ENCODE measurements at places on chromosomes 6 and 20. TPM values are rescaled to one million over a fixed set of nuclear protein-coding genes. Genes with fewer than 3 reads are reported as not detected.

Gene NOTCH4
- polyA plus RNA-seq = 1.9 TPM

Gene SLC4A11
- 20.9 TPM for polyA plus RNA-seq

Gene PROKR2
- polyA plus RNA-seq = 9.5 TPM

Gene SIRPD
- polyA plus RNA-seq = not detected

Gene CST11
- polyA plus RNA-seq = 0.72 TPM

Gene SLC22A3
- polyA plus RNA-seq = 1.0 TPM

Gene RAMACL
- 0.23 TPM for polyA plus RNA-seq

Gene NKX2-4
- polyA plus RNA-seq = 0.12 TPM

Gene ZC2HC1B
- not detected for polyA plus RNA-seq

Gene ACSS1
- polyA plus RNA-seq = 3.4 TPM

GRCh38 chr6:168427184-168427583 lies 13.8 kb upstream of the SMOC2 start:
- no peak for DNase-seq

DNA sequence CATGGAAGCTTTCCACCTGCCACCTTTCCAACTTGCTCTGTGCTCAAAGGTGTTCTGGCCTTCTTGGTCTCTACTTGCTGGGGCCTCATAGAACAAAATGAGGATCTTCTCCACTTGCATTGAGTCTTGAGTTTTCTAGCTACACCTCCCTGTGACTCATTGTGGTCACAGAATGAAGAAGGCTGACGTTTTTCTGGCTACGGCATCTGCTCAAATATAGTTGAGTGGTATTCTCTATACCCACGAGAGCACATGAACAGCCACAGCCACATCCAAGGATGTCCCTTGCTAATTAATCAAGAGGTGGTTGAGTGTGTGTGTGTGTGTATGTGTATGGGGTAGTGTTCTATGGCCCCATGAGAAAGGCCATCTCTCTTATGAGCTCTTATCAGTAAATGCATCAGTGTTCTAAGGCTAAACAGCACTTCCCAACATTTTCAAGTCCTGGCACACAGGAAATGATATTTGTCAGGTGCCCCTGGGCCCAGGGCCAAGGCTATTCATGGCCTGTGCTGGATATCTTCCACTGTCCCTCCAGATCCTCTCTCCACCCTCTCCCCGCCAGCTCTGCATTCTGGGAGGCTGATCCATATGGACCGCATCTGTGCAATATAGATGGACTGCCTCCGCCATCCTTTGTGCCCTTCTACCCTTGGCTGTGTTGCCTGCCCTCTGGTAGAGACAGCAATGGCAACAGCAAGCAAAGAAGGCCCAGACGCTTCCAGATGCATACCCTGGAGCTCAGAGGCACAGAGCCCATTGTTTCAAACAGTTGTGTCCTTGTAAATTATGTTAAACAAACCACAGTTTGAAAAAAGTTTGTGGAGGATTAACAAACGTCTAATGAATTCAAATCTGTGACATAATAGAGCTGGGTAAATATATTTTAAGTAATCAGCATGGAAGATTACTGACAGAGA lies 150.2 kb downstream of the LRFN2 start:
- no peak for DNase-seq

DNA sequence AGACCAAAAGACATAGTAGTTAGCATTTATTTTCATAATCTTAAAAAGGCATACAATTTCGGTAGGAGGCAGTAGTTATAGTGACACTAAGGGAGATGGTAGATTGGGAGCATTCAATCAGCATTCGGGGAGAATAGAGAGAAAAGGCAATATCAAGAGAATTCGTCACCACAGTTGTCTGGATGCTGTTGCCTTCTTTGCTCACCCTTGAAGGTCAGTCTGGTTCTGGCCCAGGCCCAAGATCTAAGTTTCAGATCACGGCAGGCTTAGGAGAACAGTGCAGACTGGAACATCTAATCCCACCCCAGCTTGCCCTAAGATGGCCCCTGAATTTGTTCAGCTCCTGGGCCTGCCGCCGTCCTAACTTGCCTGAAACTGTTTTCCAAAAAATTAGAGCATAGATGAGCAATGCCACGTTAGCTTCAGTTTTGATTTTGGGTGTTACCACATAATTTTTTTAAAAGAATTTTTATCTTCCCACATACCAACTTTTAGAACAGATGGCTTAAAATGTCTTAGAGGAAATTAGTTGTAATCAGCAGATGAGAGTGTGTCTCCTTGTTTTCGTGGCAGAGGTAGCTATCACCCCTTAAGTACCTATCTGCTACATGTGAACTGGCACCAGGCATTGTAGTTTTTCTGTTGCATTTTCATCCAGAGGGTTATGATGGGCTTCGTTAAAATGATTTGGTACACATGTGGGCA lies 8.3 kb upstream of the CEP85L start:
- no peak for DNase-seq

DNA sequence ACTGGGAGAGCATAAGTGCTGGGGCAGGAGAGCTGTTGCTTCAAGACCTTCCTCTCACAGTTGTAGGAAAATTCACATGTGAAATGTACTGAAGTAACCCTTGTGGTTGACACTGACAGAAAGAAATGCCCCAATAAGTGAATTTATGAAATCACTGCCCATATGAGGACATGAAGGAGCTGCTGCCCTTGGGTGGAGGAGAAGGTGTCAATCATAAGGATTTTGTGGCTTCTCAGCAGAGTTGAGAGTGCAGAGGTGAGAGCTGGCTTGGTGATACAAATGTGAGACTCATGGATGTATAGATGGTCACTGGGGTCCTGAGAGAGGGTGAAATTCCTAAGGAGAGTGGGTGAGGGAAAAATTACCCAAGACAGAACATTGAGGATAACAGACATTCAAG lies 33.9 kb upstream of the CMTR1 start:
- no peak for DNase-seq

- no peak for DNase-seq
Observed at GRCh38 chr20:3973705-3974104, 41.7 kb downstream of the RNF24 start.

DNA sequence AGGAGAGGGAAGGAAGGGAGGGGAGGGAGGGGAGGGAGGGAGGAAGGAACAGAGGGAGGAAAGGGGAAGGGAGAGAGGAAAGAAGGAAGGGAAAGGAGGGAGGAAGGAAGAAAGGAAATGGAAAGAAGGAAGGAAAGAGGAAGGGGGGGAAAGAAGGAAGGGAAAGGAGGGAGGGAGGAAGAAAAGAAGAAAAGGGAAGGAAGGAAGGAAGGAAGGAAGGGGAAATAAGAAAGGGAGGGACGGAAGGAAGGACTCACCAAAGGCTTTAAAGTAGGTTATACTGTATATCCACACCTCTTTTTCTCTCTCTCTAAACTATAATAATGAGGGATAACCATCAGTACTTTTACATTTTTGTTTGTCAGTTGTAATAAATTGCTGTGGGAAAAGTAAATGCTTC lies 324.9 kb downstream of the ARHGAP18 start:
- DNase-seq = no peak

DNA sequence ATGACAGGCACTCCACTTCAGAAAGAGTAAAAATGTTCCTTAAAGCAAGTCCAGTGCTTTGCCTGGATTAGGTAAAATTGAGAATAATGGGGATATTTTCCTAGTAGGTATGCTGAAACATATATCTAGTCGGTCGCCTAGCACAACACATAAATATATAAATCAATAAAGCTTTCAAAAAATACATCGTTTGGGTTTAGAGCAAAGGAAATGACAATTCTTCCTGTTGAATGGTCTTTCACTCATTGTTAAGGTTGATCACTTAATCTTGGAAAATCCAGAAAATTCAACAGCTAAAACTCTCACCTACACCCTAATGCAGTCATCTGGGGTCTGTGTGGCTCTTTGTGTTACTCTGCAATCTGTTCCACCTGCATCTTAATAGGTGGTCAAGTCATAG lies 13.9 kb downstream of the HAO1 start:
- DNase-seq = no peak

GRCh38 chr6:67875877-67876383 lies 759.2 kb upstream of the ADGRB3 start:
- no peak for DNase-seq

GRCh38 chr6:106974336-106974998 lies at the start of gene CD24:
CD24 (minus strand) TSS chr6:106974729; CDS start chr6:106974646, 83 bp downstream.
- peak; percentile 91 for DNase-seq

DNA sequence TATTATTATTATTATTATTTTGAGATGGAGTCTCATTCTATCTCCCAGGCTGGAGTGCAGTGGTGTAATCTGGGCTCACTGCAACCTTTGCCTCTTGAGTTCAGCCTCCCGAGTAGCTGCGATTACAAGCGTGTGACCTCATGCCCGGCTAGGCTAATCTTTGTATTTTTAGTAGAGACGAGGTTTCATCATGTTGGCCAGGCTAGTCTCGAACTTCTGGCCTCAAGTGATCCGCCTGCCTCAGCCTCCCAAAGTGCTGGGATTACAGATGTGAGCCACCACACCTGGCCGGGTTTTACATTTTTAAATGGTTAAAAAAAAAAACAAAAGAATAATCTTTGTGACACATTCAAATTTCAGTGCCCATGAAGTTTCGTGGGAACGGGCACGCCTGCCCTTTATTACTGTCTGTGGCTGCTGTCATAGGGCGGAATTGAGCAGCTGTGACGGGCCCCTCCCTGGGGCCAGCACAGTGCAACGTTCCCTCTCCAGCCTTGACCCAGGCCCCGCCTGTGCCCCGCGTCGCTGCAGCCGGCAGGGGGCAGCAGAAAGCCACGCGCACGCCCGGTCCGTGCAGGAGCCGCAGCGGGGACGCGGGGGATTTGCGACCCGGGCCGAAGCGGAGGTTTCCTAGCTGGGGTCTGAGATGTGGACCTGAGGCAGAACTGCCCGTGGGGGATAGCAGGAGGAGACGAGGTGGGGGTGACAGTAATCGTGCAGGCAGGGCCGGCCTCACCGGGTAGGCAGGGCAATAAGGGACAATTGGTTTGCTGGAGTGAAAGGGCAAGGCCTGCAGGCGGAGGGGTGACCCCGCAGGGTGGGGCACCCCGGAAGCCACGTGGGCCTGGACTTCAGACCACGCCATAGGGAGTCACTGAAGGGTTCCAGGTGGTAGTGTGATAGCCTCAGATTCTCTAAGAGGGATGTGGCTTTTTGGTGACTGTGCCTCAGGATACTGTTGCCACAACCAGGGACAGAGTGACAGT lies 54.3 kb downstream of the SYTL3 start:
- DNase-seq = peak; percentile 41

GRCh38 chr6:17633465-17634188 lies 33.5 kb downstream of the FAM8A1 start:
- no peak for DNase-seq

DNA sequence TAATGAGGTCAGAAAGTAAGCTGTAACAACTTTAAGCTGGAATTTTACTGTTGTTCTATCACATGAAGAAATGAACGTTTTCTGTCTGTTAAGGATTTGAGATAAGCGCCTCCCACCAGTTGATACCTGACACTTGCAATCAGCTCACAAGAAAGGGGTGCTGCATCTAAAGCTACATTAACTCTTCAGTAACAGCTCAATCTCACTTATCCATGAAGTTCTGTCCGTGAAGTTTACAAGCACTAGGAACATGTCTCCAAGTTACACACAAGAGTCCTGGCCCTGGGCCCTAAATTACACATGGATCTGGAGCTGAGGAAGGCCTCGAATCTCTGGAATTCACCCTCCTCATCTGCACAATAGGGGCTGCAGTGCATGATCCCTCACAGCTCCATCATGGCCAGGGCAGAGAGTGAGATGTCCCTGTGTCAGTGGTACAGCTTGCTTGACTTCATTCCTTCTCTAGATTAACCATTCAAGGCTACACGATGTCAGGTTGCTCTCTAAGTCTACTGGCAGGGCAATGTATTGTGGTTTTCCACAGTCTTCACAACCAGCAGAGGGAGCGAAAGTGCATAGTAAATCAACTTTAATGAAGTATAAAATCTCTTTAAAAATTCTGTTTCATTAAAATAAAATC lies 182.4 kb upstream of the MCHR2 start:
- DNase-seq = no peak
